ENCODE measurements at places on chromosomes 4 and X.

DNA sequence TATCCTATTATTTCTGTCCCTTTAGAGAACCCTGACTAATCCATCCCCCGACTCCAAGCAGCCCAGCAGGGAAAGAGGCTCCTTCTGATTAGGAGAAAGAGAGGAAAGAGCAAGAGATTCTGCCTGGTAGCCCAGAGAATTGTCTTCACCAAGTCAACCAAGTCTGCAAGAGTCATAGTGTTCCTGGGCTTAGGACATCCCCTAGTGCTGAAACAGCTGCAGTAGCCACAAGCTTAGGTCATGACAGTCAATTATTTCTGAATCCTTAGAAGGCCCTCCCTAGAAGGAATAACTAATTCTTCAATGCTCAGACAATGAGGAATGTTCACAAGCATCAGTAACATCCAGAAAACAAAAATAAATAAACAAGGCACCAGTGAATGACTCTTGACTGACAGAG, 480.3 kb upstream of the GRIA3 start:
- DNase-seq, result no peak

DNA sequence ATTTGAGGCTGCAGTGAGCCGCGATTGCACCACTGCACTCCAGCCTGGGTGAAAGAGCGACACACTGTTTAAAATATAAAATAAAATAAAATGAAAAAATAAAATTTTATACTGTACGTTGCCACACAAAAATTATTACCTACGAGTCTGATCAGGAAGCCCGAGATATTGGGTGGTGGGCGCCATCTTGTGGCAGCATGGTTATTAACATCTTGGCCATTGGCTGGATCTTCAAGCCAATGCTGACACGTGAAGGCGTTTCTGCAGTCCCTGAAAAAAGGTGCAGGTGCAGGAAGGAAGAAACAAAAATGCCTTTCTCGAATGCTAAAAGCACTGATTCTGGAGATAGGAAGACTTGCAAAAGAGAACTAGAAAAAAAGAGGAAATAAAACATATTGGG, 4.9 kb upstream of the TLR8 start:
- DNase-seq, result no peak

- DNase-seq, result no peak
Measured at GRCh38 chrX:38126179-38126578, 94.5 kb downstream of the SRPX start.

DNA sequence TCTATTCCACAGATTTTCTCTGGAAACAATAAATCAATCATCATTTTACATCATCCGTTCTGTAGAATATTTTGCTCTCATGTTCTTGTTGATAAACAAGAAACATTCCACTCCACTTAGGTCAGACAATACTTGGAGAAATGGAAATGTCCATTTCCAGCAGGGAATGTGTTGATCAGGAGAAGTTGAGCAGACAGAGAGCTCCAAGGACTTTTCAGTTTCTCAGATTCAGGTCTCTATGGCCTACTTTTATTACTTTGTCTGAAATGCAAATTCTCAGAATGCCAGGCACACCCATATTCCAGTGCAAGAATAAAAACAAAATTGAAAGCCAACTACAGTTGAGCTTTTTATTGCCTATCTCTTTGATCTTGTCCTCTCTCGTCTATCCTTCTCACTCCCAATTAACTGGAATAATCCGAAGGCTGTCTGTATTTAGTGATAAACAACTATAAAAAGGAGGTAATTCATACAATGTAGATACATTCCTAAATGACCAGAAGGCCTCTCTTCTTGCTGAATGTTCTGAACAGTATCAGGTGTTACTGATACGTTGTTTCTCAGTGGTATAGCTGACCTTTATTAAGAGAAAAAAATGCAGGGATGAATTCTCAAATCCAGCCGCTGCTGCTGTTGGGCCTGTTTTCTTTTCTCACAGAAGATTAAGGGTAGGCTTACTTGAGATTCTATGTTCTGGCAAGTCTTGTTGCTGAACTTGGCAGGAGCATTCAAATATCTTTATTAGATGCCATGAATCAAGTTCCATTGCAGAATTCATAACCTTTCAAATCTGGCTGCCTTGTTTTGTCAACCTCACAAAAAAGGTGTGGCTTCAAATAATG, 72.1 kb downstream of the HPGD start:
- DNase-seq, result no peak

- DNase-seq, result no peak
Measured at GRCh38 chr4:86048426-86048825, 311.4 kb downstream of the MAPK10 start.

GRCh38 chr4:4704267-4704666, 155.2 kb upstream of the MSX1 start:
- DNase-seq, result no peak

DNA sequence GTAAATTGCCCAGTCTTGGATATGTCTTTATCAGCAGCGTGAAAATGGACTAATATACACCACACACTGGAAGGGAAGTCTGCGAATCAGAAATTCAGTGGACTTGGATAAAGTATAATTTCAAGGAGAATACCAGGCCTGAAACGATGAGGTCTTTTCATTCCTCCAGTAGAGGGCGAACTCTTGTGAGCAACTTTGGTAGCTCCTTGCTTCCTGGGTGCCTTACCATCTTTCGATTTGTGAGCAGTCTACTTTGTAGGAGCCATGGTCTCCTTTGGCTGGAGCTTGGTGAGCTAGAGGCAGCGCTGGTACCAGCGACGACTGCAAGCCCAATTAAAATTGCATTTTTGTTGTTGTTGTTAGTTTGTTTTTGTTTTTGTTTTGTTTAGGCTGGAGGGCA, 791.9 kb downstream of the FAT4 start:
- no peak for DNase-seq

DNA sequence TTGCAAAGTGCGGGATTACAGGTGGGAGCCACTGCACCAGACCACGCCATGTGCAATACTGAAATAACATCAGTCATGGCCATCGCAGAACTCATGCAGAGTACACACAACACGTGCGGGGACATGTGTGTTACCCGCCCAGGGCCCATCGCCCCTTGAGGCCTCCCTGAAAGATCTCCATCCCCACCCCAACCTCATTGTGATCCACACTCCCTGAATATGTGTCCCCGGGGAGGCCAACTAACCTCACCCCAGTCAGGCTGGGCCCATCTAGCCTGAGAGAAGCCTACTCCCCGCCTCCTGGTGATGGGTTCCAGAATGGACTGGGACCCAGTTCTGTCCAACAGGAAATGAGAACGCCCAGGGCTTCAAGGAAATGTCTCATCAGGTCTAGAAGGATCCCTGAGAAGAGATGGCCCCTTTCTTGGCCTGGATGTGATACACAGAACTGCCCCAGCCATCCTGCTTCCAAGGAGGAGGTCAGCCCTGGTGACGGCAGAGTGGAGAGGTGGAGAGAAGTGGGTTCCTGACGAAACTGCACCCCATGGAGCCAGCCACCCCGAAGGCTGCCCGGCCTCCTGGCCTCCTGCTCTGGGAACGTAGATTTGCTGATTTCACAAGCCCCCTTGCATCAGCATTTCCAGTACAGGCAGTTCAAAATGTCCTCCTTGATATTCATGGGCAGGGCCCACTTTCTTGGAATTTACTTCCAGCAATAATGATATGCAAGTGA, 22.5 kb upstream of the CLDN24 start:
- DNase-seq, result no peak

DNA sequence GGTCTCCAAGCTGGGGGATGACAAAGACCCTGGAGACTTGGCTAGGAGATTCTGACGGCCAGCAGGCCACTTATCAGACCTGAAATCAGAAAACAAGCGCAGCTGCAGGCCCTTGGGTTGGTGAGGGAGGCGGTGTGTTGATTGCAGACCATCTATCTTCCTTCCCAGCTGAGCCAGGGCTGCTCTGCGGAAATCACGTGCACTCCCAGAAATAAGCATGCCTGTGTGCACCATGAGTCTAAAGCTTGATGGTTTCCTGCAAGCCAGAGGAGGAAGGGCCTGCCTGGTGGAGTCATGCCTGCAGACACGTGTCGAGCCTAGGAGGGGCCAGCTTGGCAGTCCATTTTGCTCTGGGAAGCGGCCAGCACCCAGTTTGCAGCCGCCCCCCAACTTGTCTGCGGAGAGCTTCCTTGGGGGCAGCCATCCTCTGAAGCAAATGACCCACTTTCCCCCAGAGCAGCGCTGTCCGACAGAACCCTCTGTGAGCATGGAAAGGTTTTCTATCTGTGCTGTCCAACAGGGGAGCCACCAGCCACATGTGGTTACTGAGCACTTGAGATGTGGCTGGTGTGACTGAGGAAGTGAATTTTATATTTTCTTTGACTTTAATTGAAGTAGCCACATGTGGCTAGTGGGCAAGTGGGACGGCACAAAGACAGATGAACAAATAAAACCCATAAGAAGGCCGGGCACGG, 175.7 kb upstream of the BCOR start:
- DNase-seq, result no peak

DNA sequence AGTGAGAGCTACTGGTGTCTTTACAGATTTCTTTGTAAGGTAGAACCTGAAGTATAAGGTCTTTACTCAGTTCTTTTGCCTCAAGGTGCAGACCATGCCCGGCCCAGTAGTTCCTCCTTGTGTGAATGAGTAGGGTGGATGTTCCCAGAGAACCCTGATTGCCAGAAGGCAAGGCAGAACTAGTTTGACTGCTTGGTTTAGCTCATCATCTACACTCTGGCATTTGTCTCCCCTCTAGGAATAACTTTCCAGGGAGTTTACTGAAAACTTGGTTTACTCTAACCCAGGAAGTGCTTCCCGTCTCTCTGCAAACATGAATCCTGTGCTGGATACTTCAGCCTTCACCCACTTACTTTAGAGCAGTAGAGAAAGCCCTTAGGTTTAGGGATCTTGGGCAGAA, 29.1 kb downstream of the MCUB start:
- DNase-seq, result no peak

GRCh38 chrX:139801397-139801813, 93.4 kb upstream of the MCF2 start:
- DNase-seq, result no peak

- DNase-seq, result no peak
Measured at GRCh38 chr4:185480016-185480732, 8.6 kb upstream of the CCDC110 start.

DNA sequence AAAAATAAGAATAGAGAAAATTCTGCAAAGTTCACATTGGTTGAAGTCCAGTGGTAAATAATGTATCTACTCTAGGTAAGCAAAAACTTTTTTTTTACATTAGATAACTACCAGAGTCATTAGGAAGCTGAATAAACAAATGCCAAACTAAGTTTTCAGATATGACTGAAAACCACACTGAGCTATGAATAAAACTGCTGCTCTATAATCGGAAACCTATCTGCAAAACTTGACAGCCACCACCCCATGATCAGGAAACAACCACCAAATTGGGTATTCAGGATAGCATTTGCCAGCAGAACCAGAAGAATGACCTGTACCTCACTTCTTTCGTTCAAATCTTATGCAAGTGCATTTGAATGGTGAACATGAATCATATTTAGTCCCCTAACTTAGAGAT, 173.0 kb upstream of the TET2 start:
- no peak for DNase-seq

- DNase-seq, result no peak
Measured at GRCh38 chr4:137025484-137026059, 506.7 kb downstream of the PCDH18 start.

GRCh38 chr4:37561803-37562207, 124.4 kb downstream of the RELL1 start:
- DNase-seq, result no peak

DNA sequence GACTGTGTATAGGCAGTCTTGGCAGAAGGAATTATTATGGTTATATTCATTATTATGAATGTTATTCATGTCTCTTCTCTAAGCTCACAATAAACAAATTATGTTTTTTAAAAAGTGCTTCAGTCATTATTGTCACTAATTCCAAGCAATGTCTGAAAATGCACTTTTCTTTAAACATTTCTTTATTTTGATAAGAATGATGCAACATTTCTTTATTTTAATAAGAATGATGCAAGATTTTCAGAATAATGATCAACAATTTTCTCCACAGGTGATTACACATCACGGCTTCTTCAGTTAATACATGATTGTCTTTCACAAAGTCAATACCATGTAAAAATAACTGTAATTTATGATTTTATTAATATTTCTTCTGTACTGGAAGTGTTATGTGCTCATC, 22.7 kb downstream of the MAGEA4 start:
- DNase-seq, result no peak

DNA sequence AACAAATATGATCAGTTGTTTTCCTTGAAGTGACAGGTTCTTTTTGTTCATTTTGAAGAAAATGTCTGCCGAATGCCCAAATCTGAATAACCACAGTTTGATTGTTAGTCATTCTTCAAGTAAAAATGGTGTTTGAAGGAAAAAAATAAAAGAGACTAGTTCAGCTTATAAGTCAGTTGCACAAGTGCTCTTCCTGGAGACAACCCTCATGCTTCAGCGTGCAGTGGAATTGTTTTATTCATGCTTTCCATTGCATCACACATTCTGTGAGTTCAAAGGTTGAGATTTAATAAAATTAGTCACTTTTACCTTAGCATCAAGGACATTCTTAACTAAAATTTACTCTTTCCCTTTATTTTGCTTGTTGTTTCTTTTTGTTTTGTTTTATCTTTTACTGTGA, 404.9 kb downstream of the ZNF674 start:
- no peak for DNase-seq

DNA sequence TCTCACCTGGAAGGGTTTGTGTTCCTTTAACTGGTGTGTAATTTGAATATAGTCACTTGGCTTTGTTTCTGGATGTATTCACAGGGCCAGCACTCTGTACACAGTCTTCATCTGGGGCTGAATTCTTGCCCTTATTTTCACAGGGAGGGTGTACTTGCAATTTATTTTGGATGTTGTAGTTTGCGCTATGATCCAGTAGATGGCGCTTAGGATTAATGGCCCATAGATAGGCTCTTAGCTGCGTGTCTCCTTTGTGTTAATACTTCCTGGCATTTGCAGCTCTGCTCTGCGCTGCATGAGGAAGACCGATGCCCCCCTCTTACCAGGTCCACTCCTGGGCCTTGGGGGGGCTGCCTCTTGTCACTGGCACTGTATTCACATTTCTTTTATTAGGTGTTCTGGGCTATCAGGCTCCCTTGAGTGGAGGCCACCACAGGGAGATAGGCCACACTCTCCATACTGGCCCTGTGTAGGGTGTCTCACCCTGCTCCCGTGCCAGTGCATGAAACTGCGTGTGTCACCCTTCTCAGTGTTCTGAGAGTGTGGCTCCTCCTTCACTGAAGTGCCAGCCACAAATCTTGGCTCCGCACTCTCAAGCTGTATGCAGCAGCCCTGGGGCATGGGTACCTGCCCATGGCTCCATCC, 562.2 kb downstream of the ZIC3 start:
- DNase-seq, result no peak

DNA sequence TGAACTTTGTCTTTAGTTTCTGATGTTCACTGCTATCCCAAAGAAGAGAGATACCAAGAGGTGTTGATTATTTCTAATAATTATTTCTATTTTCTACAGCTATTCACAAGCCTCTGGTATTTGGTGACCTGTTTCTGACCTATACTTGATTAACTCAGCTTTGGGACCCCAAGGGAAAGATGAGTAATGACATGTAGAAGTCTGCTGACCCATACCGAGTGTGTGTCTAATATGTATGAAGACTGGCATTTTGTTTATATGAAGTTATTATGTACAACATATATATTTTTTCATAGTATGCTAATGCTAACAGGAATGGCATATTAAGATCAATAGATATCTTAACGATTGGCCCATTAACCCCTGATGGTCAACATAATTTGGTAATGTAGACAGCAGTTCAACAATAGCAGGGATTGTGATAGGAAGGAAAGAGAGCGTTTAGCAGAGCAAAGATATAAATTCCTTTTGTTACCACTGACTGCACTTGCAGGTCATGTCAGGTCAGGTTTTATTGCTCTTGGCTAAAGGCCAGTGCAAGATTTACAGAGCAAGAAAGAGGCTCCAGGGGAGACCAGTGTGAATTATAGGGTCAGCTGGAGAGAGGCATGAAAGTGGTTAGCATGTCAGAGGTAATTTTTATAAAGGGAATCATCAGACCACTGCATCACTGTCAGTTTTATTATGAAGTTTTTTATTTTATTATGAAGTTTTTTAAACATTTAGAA, 94.7 kb upstream of the DIPK2B start:
- no peak for DNase-seq

All from cortex of kidney (tissue), 1 donor.